Caki2 (cell line): ENCODE measurements at places on chromosomes 3 and 15.

DNA sequence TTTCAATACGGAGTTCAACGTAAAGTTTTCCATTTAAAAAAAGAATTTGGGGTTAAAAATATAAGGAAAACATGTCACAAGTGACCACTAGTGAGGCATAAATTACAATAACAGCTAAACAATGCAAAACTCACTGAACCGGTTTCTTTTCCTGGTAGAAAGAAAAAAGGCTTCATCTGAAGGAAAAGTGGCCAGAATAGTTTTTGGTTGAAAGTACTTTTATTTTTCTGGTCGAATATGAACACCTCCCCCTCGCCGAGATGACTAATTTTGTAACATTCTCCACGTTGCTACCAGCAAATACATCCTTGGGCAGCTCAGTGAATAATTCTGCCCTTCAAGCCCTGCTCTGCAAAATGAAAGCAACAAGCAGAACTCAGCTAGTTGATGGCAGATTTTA is 3.9 kb upstream of the SRGAP3 start:
- no peak for DNase-seq

GRCh38 chr3:89180334-89180733 is 72.9 kb downstream of the EPHA3 start:
- no peak for DNase-seq

GRCh38 chr3:64667887-64668581 is 19.8 kb downstream of the ADAMTS9 start:
- DNase-seq: no peak

DNA sequence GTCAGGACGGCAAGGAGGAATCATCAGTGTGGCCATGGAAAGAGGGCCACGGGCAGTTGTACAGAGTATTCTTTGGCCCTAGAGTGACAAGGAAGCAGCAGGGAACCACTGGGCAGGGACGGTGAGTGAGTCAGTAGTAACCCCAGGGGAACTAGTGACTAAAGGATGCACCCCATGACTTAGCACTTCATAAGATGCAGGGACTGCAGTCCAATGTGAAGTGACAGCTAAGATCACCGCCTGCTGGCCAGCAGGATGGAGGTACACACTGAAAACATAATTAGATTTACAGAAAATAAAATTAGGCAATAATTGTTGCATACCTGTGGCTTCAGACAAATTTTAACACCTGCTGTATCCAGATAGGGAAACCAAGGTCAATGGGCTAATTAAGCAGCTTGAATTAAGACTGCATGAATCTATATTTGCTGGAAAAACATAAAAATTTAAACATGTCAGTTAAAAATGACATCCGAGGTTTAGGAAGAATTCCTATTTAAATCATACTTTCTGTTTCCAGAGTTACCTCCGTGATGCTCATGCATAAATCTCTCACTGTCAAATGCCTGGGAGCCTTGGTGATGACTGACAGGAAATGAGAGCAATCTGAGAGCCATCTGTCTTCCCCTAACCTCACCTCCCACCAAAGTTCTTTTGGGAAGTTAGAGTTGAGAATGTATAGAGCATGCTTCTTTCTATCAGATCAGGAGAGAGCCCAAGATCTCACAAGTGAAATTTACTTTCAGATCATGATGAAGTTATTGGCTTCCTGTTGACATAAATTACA is 56.5 kb downstream of the DCLK3 start:
- peak; percentile 37 for DNase-seq

- DNase-seq: no peak
Measured at GRCh38 chr3:54875596-54876268, 52.1 kb downstream of the LRTM1 start.

DNA sequence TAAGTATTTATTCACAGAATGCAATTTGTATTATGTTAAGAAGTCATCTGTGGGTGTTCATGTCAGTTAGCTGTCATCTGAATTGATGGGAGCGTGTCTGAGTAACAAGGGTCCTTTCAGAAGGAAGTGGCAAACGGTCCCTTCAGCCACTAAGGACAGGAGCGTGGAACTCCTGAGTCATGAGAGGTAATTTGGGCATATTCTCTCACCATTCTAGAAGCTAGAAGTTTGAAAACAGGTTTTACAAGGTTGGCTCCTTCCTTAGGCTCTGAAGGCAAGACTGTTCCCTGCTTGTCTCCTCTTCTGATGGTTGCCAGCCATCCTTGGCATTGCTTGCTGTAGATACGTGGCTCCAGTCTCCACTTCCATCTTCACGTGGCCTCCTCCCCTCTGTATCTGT is 19.7 kb downstream of the ABHD2 start:
- no peak for DNase-seq

GRCh38 chr15:63135804-63136203 is 14.1 kb downstream of the LACTB start:
- DNase-seq: peak; percentile 61

GRCh38 chr3:43704697-43705096 is 14.0 kb downstream of the ABHD5 start:
- no peak for DNase-seq

DNA sequence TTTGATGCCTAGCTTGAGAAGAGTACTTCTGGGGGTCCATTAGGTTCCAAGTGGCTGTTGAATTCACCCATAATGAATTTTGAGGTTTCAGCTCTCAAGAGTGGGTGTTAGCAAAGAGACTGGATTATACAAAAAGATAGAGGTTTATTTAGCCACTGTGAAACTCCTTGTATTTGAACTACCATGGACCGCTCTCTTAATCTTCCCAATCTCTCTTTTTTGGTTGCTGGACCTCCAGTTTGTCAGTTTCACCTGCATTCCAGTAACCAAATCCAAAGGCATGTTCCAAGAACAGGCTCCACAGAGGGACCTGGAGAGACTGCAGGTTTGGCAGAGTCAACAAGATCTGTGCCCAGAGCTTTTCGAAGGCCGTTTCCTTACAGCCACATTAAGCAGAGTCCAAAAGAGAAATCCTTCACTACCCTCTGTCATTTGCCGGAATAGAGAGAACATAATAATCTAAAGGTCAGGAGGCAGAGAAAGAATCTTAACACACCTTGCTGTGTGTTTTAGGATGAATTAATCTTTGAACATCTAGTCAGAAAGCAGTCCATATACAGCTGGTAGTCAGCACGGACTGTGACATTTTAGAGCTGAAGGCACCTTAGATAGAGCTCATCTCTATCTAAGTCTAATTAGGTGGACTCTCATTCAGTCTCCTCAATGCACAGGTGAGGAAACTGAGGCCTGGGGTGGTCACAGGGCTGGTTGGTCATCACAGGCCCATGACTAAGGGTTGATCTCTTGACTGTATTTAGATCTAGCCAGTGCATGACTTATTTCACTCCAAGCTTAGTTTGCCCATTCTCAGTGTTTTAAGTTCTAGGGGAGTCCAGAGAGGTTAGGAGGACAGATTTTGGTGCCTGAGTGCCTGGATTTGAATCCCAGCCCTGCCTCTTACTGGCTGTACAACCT is 1.3 kb downstream of the ABHD2 start:
- DNase-seq: no peak

GRCh38 chr15:79849789-79850188 is 47.0 kb downstream of the MTHFS start:
- peak; percentile 54 for DNase-seq

DNA sequence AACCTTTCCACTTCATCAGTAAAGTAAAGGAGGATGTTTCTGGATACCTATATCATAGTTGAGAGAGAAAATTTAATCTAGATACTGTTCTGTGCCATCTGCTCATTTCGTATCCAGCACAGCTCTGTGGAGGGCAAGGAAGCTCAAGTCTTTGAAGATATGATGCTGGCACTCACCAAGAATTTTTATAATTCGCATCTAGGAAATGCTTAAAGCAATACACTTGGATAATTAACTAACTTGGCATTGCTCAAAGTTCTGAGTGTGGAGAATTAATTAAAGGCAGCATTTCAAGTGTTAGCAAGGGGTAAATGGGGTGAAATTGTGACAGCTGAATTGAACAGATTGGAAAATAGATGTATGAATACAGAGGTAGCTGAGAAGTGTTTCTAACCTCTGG is 213.2 kb downstream of the KCNMB2 start:
- no peak for DNase-seq

DNA sequence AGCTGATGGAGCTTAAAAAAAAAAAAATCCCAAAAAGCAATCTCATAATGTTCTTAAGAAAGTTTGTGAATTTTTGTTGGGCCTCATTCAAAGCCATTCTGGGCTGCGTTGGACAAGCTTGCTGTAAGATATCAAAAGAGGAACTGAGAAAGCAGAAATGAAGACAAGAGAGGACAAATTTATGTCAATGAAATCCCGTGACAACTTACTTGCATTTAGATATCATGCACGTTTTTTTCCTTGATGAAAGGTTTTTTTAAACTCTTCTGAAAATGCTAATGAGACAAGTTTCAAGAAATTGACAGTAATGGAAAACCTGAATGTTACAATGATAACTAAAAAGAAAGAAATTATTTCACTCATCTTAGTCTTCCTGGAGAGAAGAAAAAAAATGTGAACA is 662.9 kb downstream of the SQOR start:
- DNase-seq: no peak

- no peak for DNase-seq
Measured at GRCh38 chr3:78794431-78794830, 973.4 kb downstream of the ROBO1 start.

DNA sequence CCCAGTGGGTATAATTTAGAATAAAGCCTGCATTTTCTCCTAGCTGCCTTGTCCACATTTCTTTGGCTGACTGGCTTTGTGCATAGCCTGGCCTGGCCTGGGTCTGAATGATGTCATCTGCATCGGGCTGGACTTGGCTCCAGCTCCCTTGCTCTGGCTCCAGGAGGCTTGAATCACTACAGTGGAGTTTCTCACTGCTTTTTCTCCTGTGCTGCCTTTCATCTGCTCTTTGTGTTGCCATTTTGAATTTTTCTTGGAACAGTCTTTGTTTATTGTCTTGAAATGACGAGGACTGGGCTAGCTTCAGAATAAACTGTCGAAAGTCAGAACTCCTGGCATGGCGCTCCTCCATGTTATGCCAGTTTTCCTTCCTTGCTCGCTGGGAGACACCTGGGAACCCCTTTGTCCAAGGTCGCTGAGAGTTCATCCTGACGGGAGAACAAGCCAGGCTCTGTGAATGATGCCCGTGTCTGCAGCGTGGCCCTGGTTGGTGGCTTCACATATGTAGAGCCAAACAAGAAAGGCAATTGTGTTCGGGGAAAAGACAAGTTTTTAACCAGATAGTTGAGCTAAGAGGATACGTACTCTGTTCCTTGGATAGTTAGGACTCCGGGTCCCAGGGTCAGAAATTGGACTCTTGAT is 258.9 kb downstream of the PDZRN3 start:
- no peak for DNase-seq

GRCh38 chr3:143753006-143753405 is 95.3 kb downstream of the SLC9A9 start:
- no peak for DNase-seq

- DNase-seq: peak; percentile 43
Measured at GRCh38 chr3:58568572-58569286, 8.5 kb downstream of the FAM107A start.

GRCh38 chr15:76961268-76962011 is 29.9 kb downstream of the RCN2 start:
- no peak for DNase-seq

DNA sequence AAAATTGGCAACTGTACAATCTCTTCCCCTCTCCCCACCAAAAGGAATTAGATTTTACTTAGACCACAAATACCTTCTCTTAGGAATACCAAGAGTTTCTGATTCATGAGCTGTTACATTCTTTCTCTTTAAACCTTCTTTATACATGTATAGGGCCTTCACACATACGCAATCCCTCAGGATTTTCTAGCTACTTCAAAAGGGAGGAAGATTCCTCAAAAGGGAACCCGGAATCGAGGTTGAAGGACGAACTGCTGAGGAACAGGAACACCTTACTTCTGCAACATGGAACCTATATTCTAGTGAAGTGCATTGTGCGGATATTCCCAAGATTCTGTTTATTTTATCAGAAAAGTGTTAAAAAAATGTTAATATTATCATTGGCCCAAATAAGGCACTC is 52.3 kb downstream of the GABRB3 start:
- no peak for DNase-seq

- DNase-seq: no peak
Measured at GRCh38 chr3:10248984-10249748, 907 bp downstream of the TATDN2 start.

- DNase-seq: no peak
Measured at GRCh38 chr3:46297658-46298423, 55.6 kb downstream of the CCR3 start.

DNA sequence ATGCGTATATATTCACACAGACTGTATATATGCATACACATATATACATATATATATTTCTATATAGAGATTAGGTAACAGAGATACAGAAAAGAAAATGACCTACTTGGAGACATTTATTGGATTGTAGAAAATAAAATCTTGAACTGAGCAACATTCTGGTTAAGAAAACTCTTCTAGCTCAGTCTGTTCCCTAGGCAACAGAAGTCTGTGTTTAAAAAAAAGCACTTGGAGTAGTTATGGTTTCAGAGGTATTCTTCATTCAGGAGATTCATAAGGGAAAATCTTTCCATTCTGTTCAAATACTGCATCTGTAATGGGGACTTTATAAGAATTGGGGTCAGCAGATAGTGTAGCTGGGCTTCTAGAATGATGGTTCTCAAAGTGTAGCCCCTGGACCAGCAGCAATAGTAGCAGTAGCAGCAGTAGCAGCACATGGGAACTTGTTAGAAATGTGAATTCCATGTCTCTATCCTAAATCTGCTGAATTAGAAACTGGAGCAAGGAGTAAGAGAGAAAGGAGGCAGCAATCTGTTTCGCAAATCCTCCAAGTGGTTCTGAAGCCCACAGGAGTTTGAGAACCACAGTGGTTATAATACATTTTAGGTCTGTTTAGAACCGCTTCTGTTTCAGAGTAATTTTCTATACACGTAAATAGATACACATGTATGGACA is 112.8 kb upstream of the TMEM108 start:
- DNase-seq: no peak

DNA sequence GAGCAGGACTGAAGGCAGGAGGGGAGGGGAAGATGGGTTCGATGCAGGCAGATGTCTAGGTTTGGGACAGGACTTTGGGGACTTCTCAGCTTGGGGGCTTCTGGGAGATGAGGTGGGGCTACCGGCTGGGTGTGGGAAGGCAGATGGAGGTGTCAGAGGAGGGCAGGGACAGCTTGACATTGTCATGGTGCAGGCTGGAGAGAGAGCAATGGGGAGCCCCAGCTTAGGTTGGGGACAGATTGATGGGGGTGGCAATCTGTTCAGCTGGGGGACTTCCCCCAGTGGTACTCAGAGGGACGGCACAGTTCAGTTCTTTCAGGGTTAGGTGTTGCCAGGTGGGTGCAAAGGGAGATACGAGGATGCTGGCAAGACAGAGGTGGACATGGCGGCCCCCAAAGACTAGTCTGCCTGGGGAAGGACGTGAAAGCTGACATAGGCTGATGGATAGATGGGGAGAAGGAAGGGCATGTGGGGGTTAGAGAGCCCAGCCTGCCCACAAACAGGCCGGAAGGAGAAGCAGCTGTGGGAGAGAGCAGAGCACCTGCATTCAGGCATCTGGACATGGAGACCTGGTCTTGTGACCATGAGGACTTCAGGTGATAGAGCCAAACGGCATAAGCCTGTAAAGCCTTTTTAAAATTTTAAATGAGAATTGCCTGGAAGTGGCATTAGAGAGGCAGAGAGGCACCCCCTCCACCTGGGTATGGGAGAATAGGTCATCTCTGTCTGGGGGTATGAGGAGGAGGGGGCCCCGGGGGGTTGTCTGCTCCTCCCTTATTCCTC is 21.1 kb downstream of the ACAA1 start:
- no peak for DNase-seq
